ENCODE measurements at places on chromosomes 5 and 9.

DNA sequence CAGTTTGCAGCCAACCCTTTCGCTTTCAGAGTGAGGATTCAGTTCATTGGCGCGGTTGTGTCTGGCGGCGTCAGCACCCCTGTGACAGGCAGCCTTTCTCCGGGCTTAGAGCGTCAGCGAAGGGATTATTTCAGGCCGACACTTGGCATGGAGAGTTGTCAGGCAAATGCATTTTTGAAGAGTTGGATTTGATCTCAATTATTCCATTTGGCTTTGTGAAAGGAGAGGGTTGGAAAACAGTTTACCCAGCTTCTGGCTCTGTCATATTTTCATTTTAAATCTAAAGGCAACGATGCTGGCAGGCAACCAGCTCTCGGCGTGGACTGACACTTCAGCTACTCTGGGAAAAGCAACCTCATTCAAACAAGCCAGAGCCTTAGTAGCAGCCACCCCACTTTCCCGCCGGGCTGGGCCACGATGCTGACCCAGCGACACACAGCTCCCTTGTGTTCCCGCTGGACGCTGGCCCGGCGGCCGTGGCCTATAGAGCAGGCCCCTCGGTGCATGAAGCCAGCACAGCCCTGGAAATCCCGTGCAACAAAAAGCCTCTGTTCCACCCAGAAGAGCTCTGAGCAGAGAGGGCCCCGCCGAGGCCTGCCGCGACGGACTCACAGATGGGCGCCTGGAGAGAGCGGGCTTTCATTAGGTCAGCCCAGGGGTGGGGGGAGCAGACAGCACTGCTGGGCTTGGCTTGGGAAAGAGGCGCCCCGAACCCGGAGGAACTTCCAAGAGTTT lies 28.9 kb upstream of the LPCAT1 start:
- DNase-seq, result no peak

- peak; percentile 46 for DNase-seq
Measured at GRCh38 chr5:178304761-178305645, 72.4 kb upstream of the PHYKPL start.

DNA sequence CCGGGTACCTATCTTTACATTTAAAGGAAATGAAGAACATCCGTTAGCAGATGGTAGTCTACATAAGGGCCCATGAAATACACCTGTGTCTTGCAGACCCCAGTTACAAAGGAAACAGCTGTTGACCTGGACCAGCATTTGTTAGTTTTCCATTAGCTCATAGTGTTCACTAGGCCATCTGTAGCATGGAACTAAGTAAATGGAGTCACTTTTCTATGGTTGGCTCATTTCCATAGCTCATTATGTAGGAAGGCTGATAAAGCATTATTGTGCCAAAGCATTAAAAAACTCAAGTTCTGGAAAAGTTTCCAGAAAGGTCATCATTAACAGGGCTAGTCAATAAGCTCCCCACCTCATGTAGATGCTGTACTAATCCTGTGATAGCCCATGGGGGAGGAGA lies 62.1 kb downstream of the PCSK1 start:
- DNase-seq, result no peak

DNA sequence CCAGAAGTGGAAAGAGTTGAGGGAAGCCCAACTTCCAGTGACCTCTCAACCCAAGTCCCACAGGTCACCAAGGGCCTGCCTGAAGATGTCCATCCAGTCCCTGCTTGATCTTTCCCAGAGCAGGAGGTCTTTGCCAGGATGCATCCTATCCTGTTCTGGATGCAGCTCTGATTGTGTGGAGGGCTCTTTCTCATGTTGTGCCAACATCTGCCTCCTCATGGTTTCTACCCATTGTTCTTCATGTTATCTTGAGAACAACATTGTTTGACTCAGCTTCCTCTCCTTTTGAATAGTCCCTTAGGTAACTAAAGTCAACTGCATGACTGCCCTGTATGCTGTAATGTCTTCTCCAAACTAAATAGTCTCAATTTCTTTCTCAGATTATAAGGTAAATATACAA lies 169.3 kb downstream of the CCDC192 start:
- DNase-seq, result no peak

- DNase-seq, result no peak
Measured at GRCh38 chr5:39586185-39586584, 161.4 kb upstream of the DAB2 start.

Data from AG09309 (cell line).